Erythroblast (primary cell): ENCODE measurements at places on chromosomes 13 and 19.

DNA sequence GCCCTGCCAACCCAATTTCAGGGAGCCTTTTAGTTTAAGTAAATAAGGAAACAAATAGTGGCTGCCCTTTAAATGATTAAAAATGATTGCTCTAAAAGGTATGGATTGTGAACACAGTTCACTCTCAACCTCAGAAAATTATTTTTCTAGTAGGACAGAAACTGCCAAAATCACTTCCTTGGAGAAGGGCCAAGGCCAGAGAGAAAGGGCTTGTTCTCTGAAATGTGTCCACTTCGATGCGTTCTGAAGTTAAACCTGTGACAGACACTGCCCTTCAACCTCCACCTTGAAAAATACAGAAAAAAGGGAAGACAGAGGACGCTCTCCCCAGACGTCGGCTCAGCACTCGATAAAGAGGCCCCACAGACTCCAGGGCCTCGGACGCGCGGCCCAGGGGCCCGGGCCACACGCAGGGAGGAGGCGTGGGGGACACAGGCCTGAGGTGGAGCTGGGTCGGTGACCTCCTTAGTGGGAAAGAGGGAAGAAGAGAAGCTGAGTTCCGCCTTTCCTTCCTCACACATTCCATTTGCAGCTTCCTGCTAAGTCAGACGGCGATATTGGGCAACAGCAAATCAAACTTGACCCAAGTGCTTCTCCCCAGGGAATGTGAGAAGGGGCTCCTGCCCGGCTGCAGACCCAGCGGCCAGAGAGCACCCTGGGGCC is 63.6 kb downstream of the RASA3 start:
- DNase-seq = no peak

- peak; percentile 54 for DNase-seq
These were observed 14.8 kb upstream of the MTUS2 start for GRCh38 chr13:28805193-28805819.

- DNase-seq = no peak
These were observed 88.7 kb upstream of the TNFSF11 start for GRCh38 chr13:42485272-42485671.

DNA sequence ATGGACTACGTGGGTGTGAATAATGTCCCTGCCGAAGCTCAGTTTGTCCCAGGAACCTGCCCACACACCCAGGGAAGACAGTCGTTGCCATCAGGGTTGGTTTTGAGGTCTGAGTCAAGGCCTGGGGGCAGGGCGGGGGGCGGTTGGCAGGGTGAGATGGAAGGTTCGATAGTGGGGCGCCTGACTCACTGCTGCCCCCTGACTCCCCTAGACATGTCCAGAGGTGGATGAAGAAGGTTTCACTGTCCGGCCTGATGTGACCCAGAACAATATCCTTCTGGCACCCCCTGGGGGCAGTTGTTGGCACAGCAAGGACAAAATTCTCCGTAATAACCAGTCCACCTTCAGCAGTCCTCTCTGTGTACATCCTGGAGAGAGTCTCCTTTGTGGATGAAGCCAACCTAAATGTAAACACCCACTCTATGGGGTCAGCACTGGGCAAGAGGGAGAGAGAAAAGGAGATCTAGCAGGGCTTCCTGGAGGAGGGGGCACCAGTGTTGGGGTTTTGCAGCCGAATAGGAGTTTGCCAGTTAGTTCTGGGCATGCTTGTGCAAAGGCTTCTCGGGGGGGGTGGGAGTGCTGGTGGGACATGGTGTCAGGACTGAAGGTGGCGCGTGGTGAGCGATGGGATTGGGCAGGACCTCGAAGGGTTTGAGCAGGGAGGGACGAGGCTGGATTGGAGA is 19.6 kb upstream of the B3GNT3 start:
- DNase-seq = no peak

GRCh38 chr19:38952395-38953165 is 21.8 kb downstream of the MRPS12 start:
- DNase-seq = peak; percentile 64

DNA sequence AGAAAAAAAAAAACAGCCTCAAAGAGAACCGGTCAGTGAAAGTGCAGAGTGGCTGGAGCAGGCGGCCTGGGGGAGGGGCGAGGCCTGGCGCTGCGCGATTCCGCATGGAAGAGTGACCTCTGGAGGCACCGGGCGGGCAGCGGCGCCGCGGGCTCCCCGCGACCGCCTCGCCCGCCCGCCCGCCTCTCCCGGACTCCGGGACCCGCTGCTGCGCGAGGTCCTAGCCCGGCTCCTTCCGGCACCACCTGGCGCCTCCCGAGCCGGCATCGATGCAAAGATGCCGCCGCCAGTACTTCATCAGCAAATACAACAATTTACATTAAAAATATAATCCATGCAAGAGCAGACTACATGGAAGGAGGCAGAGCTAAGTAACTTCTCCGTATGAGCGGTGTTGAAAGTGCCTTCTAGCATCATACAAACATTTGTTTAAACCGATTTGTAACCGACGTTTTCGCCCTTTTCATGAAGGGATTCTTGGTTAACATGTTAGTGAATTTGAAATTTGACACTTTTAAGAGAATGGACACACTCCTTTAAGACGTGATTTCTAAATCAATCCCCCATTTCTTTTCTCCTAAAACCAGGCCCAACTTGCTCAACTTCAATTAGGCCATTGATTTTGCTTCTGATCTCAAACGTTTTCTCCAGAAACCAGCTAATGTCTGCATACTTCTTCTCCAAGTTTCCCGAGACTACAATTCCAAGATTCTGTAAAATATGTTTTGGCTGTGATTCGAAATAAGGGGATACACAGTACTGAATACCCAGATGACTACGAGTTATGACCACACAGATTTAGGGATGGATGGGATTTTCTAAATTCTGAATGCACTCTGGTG is 2.1 kb downstream of the EFNB2 start:
- peak; percentile 55 for DNase-seq

GRCh38 chr13:26813980-26814348 is 53.4 kb upstream of the GPR12 start:
- DNase-seq = no peak

DNA sequence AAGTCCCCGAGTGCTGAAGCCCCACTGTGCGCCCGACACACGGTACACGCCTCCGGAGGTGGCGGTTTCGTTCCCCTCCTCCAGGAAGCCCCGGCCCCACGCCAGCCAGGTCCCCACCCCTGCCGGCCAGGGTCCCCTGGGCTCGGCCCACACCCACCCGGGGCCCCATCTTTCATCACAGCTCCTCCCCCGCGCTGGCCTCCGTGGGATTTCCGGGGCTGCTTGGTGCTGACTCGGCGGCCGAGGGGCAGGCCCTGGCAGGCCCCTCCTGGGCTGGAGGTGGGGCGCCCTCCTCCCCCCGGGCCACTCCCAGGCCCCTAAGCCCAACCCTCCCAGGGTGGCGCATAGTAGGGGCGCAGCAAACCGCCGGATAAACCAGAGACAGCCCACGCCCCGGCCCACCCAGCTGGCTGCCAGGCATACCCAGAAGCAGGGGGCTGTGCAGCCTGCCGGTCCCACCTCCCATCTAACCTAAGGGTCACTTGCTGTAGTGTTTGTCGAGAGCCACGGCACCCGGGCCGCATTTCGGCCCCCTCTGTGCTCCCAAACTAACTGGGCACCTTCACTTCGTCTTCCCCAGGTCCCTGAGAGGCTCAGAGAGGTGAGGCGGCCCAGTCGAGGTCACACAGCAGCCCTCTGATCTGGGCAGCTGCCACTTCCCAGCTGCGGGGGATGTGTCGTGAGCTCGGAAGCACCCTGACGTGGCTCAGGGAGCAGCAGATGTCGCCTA is 6.6 kb downstream of the ZBTB7A start:
- DNase-seq = no peak

DNA sequence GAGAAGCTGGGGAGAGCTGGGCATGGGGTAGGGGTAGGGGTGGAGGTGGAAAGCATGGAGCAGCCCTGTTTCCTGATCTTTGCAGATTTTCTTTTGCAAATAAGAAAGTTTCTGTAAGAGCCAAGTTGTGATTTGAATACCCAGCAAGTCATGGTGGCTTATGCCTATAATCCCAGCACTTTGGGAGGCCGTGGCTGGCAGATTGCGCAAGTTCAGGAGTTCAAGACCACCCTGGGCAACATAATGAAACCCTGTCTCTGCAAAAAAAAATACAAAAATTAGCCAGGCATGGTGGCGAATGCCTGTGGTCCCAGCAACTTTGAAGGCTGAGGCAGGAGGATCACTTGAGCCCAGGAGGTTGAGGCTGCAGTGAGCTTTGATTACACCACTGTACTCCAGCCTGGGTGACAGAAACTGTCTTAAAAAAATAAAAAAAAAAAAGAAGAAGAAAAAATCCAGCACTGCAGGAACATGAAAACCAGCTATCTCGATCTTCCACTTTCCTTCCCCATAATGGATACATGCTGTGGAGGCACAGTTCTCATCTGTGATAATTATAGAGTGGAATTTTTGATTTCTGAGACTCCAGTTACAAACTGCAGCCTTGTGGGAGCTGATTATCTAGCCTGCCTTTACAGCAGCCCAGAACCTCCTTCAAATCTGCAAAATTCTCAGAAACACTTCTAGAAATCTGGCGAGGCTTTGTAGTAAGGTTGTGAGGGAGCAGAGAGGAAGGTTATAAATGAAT is 12.1 kb upstream of the TEX26 start:
- no peak for DNase-seq

GRCh38 chr19:3721131-3721886 is 13.1 kb downstream of the TJP3 start:
- peak; percentile 71 for DNase-seq

- DNase-seq = peak; percentile 22
These were observed 1.5 kb downstream of the ZIC5 start for GRCh38 chr13:99969919-99970650.

DNA sequence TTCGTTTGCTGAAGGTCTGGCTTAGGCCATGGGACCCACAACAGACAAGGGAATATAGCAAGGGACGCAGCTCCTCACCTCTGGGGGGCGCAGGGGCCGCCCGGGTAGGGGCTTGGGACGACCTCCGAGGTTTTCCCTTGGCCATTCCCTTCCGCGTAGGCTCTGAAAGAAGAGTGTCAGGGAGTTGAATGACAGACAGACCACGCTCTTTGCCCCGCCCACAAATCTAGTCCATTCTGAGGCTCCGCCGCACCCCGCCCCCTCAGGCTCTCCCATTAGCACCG is 11.4 kb upstream of the ZNF414 start:
- no peak for DNase-seq

DNA sequence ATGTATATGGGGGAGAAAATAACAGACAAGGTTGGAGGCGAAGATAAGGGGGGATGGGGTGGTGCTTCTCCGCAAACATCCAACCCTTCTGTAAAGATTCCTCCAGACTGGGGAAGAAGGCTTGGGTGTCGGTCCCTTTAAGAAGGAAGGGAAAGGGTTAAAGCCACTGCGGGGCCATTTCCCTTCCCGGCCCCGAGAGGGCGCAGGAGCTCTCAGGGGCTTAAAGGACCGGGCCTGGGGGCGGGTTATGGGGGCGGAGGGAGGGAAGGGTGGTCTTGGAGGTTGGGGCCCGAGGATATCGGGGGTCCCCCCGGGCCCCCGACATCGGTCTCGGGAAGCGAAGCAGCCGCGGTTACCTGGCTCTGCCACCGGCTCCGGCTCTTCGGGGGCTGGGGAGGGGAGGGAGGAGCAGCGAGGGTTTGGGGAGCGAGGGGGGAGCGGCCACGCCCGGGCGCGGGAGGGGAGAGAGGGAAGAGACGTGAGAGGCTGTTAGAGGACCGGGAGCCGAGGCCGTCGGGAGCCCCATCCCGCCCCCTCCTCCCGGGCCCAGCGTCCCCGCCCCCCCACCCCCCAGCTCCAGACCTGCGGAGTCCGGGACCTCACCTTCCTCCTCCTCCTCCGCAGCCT is 2.8 kb downstream of the TNNT1 start:
- DNase-seq = peak; percentile 76

- DNase-seq = no peak
These were observed 4.5 kb downstream of the ZNF554 start for GRCh38 chr19:2824129-2824528.

DNA sequence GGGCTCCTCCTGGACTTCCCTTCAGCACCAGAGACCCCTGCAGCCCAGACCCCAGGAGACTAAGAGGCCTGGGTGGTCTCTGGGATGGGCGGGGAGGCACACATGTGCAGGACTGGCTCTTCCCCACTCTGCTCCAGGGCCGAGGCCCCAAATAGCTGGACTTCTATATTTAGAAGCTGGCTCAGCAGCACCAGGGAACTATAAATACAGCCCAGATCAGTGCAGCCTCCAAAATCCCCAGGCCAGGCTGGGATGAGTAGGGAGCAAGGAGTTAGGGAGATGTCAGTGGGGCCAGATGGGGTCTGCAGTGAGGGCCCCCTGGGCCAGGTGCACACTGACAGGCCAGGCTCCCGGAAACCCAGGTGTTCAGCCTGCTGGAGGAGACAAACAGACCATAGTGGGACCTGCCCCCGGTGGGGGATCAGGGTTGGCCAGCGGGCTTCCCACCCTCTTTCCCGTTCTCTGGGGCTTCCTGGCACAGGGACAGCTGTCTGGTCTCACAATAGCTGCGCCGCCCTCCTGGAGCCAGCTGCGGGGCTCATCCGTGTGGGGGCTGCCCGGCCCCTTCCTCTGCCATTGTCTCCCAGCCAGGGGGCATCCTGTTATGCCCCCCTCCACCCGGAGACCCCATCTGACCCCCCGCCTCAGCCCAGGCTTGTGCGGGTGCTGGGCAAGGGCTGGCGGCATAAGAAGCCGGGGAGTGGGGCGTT is 5.5 kb upstream of the ADGRE5 start:
- DNase-seq = no peak

DNA sequence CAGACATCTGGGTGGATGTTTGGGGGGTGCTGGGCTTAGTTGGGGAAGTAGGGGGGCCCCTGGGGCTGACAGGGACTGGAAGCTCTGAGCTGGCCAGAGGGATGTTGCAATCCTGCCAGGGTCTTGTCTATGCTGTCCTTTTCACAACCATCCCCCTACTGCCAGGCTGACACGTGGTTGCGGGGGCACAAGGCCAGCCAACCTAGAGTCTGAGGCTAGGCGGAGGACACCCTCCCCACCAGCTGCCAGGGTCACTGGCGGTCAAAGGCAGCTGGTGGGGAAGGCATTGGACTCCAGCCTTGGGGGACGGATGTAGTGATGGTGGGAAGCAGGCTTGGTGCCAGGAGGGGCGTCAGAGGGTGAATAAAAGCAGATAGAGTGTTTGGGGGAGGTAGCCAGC is 1.6 kb upstream of the APOC1 start:
- DNase-seq = peak; percentile 56

DNA sequence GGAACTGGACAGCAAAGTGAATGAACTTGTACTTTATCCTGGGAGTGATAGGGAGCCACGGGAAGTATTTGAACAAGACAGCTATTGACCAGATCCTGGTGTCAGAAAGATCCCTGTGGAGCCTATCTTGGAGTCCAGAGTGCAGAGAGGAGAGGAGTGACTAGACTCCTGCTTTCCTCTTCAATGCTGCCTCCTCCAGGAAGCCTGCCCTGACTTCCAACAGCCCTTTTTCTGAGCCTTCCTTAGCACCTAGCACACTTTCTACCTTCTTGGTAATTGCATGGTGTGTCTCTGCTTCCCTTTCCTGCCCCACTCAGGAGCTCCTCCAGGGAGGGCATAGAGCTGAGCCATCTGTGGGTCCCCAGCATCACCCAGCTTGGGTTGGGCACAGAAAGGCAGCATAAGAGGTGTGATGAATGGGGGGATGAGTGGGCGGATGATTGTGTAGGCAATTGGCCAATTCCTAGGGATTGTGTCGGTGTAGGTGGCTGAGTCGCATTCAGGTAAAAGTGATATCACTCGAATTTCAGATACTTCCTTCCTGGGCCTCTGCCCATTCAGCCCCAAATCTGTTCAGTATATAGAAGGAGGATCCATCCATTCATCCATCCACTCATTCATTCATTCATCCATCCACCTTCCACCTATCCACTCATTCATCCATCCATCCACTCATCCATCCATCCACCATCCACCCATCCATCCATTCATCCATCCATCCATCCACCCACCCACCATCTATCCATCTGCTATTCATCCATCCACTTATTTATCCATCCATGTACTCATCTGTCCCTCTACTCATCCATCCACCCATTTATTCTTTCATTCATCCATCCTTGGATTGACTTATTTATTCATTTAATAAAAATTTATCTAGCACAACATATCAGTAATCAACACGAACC is 26.9 kb downstream of the CYP4F22 start:
- no peak for DNase-seq
